Stimulated activated CD8-positive, alpha-beta memory T cell treated with anti-CD3 and anti-CD28 coated beads, Interleukin-15, amount 100 ng/mL, for 24 hours (primary cell): ENCODE measurements at places on chromosomes 1 and 21.

- DNase-seq: no peak
Observed at GRCh38 chr1:224095339-224095738, 18.6 kb upstream of the FBXO28 start.

GRCh38 chr1:25926731-25927496, 20.7 kb upstream of the STMN1 start:
- no peak for DNase-seq

GRCh38 chr1:208044589-208045462, 133.9 kb upstream of the CD34 start:
- no peak for DNase-seq

GRCh38 chr21:21439761-21440160, 441.6 kb downstream of the NCAM2 start:
- DNase-seq: no peak

GRCh38 chr1:234856845-234857245, 246.9 kb upstream of the IRF2BP2 start:
- DNase-seq: no peak

DNA sequence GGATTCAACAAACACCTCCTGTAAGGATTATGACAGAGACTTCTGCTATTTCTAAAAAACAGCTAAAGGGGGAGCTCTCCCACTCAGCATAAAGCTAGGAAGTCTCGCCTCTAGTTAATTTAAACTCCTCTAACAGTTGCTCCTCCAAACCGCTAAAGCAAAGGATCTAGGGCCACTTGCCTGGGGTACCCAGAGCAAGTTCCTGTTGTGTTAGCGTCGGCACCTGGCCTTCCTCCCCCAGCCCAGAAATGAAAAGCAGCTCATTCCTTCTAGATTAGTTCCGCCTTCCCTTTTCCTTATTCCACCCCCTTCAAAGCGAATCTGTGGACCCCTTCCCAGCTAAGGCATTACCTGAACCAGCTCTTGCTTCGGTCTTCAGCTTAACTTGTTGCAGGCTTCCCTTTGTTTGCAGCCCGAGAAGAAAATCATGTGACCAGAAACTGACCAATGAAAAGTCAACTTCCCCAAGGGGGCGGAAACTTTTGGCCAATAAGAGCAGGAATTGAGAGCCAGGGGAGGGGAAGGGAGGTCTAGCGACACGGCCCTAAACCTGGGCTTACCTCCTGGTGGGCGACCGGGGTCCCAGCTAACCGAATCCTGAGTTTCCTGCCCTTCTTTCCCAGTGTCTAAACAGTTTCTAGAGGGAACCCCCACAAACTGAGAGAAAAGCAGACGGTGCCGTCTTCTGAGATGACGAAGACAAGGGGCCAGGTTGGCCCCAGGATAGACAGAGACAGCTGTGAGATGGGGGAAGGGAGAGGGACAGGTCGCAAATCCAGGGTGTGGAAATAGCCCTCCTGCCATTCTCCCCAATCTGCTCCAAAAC, at the start of gene PBXIP1:
TSS of gene PBXIP1 (minus strand) at position 382 of the 826 bp plus-strand sequence. CDS start 2,378 bp downstream, outside the sequence.
- DNase-seq: no peak

- DNase-seq: no peak
Observed at GRCh38 chr1:163596541-163597258, 274.9 kb downstream of the NUF2 start.

DNA sequence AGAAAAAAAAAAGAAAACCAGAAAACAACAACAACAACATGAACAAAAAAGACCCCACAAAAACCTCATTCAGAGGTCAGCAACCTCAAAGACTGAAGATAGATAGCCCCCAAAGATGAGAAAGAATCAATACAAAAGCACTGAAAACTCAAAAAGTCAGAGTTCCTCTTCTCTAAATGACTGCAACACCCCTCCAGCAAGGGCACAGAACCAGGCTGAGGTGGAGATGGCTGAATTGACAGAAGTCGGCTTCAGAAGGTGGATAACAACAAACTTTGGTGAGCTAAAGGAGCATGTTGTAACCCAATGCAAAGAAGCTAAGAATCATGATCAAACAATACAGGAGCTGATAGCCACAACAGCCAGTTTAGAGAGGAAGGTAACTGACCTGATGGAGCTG, 17.0 kb downstream of the RAB3GAP2 start:
- no peak for DNase-seq

GRCh38 chr1:204145033-204145504, 6.8 kb downstream of the ETNK2 start:
- DNase-seq: no peak

DNA sequence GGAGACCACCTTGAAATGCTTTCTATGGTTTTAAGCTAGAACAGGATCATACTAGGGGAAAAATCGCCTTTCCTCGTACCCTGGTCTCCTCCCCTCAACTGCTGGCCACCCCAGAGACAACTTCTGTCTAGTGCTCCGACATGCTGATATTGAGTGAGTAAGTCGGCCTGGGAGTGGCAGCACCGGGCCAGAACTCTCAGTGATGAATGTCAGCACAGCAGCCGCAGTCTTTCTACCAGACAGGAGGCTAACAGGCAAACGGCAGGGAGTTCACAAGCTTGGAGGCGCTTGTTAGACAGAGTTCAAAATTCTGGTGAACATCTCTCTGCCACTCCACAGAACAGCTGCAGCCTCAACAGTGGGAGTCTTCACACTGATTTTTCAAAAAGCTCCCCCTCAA, 716.9 kb downstream of the ADGRL2 start:
- DNase-seq: no peak

DNA sequence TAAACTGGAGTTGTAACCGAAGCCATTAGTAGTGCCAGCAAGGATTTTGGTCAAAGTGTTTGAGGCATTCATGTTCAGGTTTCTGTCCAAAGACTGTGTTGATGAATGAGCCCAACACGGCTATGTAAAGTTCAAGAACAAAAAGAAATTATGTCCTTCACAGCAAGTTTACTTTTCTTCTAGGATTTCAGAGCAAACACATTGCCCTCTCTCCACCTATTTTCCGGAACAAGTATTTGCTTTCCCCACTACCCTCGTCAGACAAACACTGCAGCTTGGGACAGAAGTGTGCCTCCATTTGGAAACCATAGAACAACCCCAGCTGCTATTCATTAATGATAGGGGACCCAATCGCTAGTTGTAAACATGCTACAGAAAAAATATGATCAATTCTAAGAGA, 151.4 kb upstream of the C1orf105 start:
- DNase-seq: no peak

DNA sequence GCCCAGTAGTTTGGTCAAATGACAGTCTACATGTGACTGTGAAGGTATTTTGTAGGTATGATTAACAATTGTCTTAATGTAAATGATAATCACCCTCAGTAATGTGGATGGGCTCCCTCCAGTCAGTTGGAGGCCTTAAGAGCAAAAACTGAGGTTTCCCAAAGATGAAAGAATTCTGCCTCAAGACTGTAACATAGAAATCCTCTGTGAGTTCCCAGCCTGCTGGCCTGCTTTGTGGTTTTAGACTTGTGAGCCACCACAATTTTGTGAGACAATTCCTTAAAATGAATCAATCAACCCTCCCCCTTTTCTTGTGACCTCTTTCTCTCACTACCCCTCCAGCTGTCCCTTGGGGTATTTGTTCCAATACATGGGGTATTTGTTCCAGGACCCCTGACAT, 226.4 kb upstream of the DPYD start:
- DNase-seq: no peak

DNA sequence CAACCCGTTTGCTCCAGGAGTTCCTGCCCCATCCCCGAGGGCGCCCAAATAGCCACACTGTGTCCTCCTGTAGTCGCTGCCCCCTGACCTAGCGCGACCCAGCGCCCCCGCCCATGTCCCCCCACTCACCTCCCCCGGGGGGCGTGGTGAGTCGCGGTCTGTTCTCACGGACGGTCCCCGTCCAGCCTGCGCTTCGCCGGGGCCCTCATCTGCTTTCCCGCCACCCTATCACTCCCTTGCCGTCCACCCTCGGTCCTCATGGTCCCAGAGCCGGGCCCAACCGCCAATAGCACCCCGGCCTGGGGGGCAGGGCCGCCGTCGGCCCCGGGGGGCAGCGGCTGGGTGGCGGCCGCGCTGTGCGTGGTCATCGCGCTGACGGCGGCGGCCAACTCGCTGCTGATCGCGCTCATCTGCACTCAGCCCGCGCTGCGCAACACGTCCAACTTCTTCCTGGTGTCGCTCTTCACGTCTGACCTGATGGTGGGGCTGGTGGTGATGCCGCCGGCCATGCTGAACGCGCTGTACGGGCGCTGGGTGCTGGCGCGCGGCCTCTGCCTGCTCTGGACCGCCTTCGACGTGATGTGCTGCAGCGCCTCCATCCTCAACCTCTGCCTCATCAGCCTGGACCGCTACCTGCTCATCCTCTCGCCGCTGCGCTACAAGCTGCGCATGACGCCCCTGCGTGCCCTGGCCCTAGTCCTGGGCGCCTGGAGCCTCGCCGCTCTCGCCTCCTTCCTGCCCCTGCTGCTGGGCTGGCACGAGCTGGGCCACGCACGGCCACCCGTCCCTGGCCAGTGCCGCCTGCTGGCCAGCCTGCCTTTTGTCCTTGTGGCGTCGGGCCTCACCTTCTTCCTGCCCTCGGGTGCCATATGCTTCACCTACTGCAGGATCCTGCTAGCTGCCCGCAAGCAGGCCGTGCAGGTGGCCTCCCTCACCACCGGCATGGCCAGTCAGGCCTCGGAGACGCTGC, 1.1 kb downstream of the HTR6 start:
- no peak for DNase-seq

- no peak for DNase-seq
Observed at GRCh38 chr21:40102682-40103081, 235.4 kb downstream of the PCP4 start.

GRCh38 chr1:161772397-161772796, 6.3 kb downstream of the ATF6 start:
- no peak for DNase-seq

- DNase-seq: no peak
Observed at GRCh38 chr1:239886266-239886665, 205.4 kb upstream of the FMN2 start.

DNA sequence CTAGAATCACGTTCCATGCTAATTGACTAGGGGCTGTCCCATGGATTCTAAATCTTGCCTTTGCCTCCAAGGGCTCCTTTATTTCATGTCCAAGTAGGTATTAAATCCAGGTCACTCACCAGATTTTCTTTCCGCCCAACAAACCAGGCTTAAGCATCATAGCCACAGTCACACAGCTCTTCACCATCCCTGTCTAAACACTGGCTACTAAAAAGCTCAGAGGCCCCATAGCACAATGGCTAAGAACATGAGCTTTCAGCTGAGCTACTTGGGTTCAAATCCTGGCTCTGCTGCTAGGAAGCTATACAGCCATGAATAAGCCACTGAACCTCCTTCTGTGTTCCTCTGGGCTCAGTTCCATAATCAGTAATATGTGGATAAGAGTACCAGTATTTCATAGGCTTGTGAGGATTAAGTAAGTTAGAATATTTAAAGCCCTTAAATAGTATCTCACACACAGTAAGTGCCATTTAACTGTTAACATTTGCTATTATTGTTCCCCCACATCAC, 277.2 kb upstream of the GJB5 start:
- no peak for DNase-seq

DNA sequence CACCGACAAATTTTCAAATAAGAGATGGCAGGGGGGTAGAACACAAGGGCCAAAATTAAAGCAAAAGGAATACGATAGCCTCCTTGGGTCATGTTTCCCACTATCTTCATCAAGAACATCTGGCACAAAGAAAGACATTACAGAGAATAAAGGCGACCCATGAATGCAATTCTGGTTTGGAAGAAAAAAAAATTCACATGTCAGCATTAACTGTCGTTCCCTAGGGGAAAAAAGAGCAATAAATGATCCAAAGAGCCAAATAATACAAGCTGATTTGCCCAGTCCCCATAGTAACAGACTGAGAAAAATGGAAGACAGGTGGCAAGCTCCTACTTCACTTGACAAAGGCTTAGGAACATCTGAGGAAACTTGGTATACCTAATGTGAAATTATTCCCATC, 4.5 kb downstream of the STIL start:
- DNase-seq: no peak

- no peak for DNase-seq
Observed at GRCh38 chr1:22552021-22552420, 11.3 kb upstream of the EPHA8 start.

- DNase-seq: no peak
Observed at GRCh38 chr1:163068716-163069115, 445 bp upstream of the RGS4 start.

DNA sequence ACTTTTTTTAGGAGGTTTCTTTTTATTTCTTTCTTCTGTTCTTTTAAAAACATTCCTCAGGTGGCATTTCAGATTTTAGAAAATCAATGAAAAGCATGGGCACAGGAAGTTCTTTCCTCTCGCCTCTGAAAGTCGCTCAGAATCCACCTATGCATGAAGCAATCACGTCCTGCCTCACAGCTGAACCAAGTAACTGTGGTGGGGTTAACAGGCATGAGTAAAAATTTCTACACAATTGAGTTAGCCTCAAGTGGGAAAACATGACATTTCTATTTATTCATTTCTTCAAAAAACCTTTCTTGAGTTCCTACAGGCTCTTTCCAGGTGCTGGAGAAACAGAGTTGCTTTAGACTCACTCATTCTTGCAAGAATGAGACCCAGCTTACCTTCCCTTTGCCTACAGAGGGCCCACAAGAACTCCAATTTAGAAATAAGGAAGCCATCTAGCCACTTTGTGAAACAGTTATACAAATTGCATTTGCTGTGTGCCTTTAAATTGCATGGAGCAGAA, 508.9 kb upstream of the PKN2 start:
- no peak for DNase-seq

GRCh38 chr1:186775881-186776560, 52.7 kb upstream of the PLA2G4A start:
- no peak for DNase-seq

GRCh38 chr1:106613068-106613467, 443.4 kb upstream of the PRMT6 start:
- no peak for DNase-seq

DNA sequence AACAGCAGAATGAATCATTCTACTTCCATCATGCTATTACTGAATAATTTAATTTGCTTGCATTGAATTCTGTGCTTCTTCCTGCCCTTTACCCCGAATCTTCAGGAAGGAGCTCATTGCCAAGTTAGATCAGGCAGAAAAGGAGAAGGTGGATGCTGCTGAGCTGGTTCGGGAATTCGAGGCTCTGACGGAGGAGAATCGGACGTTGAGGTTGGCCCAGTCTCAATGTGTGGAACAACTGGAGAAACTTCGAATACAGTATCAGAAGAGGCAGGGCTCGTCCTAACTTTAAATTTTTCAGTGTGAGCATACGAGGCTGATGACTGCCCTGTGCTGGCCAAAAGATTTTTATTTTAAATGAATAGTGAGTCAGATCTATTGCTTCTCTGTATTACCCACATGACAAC, 44.2 kb downstream of the MAP3K7CL start:
- no peak for DNase-seq

DNA sequence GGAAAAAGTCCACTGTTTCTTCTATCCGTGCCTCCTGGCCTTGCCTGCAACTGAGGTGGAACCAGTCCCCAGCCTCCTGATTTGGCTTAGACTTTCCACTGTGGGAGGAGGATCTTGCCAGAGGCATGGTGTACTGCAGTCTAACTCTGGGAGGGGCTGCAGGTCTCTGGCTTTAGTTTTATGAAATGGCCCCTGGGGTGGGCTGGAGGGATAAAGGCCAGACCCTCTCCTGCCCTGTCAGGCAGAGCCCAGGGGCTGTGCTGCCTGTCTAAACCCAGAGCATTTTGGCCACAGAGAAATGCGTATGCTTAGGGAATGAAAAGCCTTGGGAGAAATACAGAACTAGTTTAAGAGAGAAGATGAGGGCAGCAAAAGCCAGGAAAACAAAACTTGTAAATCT, 73.0 kb downstream of the ABCA4 start:
- DNase-seq: no peak
